ENCODE measurements at places on chromosomes 3 and 15.

DNA sequence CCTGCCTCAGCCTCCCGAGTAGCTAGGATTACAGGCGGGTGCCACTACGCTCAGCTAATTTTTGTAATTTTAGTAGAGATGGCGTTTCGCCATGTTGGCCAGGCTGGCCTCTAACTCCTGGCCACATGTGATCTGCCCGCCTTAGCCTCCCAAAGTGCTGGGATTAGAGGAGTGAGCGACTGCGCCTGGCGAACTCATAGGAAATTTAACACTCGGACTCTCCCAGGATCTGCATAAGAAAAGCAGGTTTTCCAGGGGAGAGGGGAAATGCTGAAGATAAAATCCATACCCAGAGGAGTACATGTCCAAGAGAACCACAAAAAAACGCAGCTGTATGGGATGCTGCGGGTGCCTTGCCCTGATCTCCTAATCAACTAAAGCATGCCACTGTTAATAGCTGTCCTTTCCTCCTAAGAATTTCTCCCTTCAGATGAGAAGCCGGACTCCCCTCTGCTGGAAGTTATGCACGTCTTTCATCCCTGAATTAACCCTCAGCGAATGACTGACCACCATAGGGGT, 25.3 kb upstream of the TGFBR2 start:
- no peak for DNase-seq

DNA sequence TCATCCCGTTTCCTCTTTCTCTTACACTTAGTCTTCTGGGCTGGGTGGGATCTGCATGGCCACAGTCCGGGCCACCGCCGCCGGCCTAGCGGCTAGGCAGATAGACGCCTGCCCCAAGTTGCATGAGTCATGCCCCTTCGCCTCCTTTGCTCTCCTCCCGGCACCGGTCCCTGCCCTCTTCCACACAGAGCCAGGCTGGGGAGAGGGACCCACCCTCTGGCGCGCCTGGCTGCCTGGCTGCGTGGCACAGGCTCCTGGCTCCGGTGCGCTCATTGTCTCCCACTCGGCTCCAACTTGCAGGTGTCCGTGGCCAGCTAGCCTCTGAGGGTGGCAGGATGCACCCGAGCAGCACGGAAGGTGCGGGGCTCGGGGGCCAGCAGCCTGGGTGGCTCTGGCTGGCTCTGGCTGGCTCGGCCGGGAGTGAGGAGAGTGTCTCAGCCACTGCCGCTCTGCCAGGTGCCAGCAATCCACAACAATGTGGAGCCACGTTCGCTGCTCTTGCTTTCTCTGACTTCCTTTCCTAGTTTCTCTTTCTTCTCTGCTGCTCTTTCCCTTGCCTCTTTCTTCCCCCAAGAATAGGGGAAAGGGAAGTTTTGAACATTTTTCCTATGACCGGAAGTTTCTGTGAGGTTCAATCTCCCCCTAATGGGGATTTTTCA, 22.4 kb upstream of the MTHFS start:
- DNase-seq: no peak

- DNase-seq: no peak
Observed at GRCh38 chr3:184218814-184219213, 10.6 kb upstream of the VWA5B2 start.

GRCh38 chr3:149252272-149252671, 30.6 kb upstream of the CP start:
- DNase-seq: no peak

All from HS-5 (cell line).